Neural crest cell (in vitro differentiated cells): ENCODE measurements at places on chromosomes 5 and 9. TPM values are rescaled to one million over a fixed set of nuclear protein-coding genes. Genes with fewer than 3 reads are reported as not detected.

CDH9 gene
- total RNA-seq = 0.14 TPM in 1 of 2 replicates, not detected in the other

PTGES2 gene
- total RNA-seq = 63.2 and 72.2 TPM in 2 replicates

IL4 gene
- not detected in 2 replicates for total RNA-seq

TNC gene
- 0.16 and 0.30 TPM in 2 replicates for total RNA-seq

SPINK5 gene
- total RNA-seq = 10.6 and 12.9 TPM in 2 replicates

IFNA2 gene
- not detected in 2 replicates for total RNA-seq

CBY3 gene
- not detected in 2 replicates for total RNA-seq

PCDHGA1 gene
- 0.54 and 0.93 TPM in 2 replicates for total RNA-seq

TPPP gene
- total RNA-seq = 2.6 and 2.7 TPM in 2 replicates

DNA sequence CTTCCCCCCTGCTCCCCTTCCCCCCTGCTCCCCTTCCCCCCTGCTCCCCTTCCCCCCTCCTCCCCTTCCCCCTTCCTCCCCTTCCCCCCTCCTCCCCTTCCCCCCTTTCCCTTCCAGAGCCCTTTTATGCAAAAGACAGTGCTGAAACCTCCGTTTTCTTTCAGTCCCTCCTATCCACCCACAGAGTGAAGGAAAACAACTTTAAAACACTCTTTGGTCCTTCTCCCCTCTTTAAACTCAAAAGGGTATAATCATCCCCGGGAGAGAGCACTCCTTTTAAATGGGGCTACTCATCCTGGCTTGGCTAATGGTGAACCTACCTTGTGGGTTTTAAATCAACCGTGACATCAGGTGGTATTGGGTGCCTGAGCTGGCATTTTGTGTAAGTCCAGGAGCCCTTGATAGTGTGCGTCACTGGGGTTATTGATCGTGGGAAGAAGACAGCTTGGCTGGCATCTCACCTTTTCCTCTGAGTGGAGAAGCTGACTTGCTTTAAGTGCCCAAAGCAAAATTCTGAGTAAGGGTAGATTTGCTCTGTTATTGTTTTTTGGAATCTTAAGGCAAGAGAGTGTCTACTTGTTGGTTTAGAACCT is 2.7 kb downstream of the LARP1 start:
- peak overlapping the region; percentile 95 for H3K4me3 ChIP-seq
- H3K36me3 ChIP-seq = no peaks in the 10 kb centered on the region
- H3K27me3 ChIP-seq = peaks cover 2% of the 10 kb centered on the region
- DNase-seq = no peak

GRCh38 chr9:36808251-36808650 is 225.8 kb downstream of the PAX5 start:
- no peak overlapping the region for H3K27ac ChIP-seq
- no peak for DNase-seq
- no peaks in the 10 kb centered on the region for H3K36me3 ChIP-seq
- H3K4me1 ChIP-seq = peaks cover 18% of the 10 kb centered on the region
- H3K27me3 ChIP-seq = peaks cover 15% of the 10 kb centered on the region
- H3K4me3 ChIP-seq = no peak overlapping the region

- H3K4me3 ChIP-seq = no peak overlapping the region
- H3K27ac ChIP-seq = no peak overlapping the region
- DNase-seq = no peak
- H3K36me3 ChIP-seq = peaks cover 3% of the 10 kb centered on the region
These were observed 89.6 kb downstream of the OSMR start for GRCh38 chr5:38935437-38935836.

DNA sequence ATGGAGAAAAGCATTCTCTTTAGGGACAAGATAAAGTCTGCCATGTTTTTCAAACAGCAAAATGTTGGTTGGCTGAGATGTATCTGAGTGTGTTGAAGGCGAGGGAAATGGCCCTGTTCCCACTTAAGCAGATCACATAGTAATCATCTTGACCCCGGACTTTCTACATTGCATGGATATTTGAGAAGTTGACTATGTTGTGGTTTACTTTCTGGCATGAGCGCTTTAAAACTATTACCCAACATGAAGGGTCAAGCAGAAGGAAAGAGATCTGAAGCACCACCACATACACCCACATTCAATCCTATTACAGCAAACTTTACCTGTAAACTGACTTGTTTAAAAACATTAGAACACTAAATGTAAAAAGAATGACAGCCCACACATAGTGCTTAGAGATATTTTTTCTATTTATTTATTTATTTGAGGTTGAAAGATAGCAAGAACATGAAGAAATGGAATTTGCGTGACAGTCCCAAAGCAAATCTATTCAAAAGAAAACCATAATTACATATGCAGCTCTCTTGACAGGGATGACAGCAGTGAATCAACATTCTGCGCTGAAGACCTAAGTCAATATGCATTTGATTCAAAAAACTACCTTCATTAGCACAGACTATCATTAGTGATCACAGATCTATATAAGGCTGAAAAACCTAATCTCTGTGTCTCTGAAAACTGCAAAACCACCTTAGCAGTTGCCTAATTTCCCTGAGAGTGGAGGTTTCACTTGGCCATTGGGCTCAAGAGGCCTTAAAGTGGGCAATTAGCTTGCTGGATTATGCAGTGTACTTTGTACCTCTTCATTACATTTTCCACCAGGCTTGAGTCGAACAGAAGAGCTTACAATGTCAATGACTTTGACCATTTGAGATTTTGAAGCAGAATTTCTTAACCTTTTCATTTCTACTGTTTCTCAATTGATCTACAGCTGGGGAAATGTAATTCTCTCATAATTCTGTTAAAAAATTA is 195.0 kb downstream of the PDE4D start:
- H3K27ac ChIP-seq = no peak overlapping the region
- H3K36me3 ChIP-seq = peaks cover 2% of the 10 kb centered on the region
- H3K27me3 ChIP-seq = no peaks in the 10 kb centered on the region
- H3K4me1 ChIP-seq = no peaks in the 10 kb centered on the region

GRCh38 chr9:94687451-94687850 is 39.0 kb upstream of the AOPEP start:
- DNase-seq = no peak
- H3K4me1 ChIP-seq = no peaks in the 10 kb centered on the region
- no peaks in the 10 kb centered on the region for H3K36me3 ChIP-seq
- H3K4me3 ChIP-seq = no peak overlapping the region
- no peak overlapping the region for H3K27ac ChIP-seq

- no peak overlapping the region for H3K4me3 ChIP-seq
- no peak for DNase-seq
- no peak overlapping the region for H3K27ac ChIP-seq
These were observed 7.4 kb downstream of the CER1 start for GRCh38 chr9:14715102-14715501.

GRCh38 chr9:70868041-70868440 is 253.4 kb downstream of the TRPM3 start:
- no peak overlapping the region for H3K27ac ChIP-seq
- no peaks in the 10 kb centered on the region for H3K4me1 ChIP-seq
- no peak overlapping the region for H3K4me3 ChIP-seq

- DNase-seq = no peak
- H3K36me3 ChIP-seq = no peaks in the 10 kb centered on the region
- no peak overlapping the region for H3K4me3 ChIP-seq
- H3K27ac ChIP-seq = no peak overlapping the region
- no peaks in the 10 kb centered on the region for H3K4me1 ChIP-seq
These were observed 490.7 kb upstream of the PTPRD start for GRCh38 chr9:11103525-11103924.

GRCh38 chr9:128160603-128160987 is 530 bp downstream of the BBLN start:
- no peak overlapping the region for H3K27ac ChIP-seq
- DNase-seq = no peak
- no peaks in the 10 kb centered on the region for H3K27me3 ChIP-seq
- H3K4me1 ChIP-seq = peaks cover 5% of the 10 kb centered on the region
- H3K4me3 ChIP-seq = peak overlapping the region; percentile 90

GRCh38 chr5:41951224-41951623 is 26.1 kb downstream of the FBXO4 start:
- no peak overlapping the region for H3K27ac ChIP-seq
- H3K4me3 ChIP-seq = no peak overlapping the region
- no peaks in the 10 kb centered on the region for H3K4me1 ChIP-seq
- H3K27me3 ChIP-seq = no peaks in the 10 kb centered on the region

- no peaks in the 10 kb centered on the region for H3K36me3 ChIP-seq
- DNase-seq = no peak
- H3K27me3 ChIP-seq = no peaks in the 10 kb centered on the region
- H3K4me3 ChIP-seq = no peak overlapping the region
- H3K4me1 ChIP-seq = peaks cover 28% of the 10 kb centered on the region
These were observed 35.5 kb downstream of the OLFML2A start for GRCh38 chr9:124812441-124812876.

DNA sequence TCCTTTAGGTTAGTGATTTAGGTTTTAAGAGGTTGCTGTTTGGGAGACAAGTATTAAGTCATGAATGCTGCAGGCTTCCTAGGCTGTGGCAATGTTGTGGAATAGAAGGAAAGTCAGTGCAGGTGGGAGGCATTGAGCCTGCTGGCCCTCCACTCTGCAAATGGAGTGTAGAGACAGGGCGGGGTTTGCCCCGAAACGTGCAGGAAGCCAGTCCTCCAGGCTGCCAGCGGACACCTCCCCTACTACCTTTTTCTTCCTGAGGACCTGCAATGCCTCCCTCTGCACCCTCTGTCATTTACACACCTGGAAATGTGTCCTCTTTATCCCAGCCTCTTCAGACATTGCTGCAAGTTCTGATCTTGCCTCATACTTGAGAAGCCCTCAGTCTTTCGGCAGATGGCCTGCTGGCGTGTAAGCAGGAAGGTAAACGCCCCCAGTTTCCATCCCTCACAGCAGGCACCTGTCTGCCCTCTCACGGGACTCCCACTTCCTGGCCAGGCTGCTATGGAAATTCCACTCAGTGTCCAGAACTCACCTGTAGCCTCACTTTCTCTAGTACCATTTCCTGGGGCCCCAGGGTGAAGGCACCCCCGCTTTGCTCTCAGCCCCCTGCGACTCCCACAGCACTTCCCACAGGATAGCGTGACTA is 81.6 kb upstream of the BOD1 start:
- DNase-seq = no peak
- peak overlapping the region; percentile 27 for H3K27ac ChIP-seq
- H3K4me1 ChIP-seq = no peaks in the 10 kb centered on the region
- peaks cover 3% of the 10 kb centered on the region for H3K27me3 ChIP-seq
- H3K36me3 ChIP-seq = no peaks in the 10 kb centered on the region

DNA sequence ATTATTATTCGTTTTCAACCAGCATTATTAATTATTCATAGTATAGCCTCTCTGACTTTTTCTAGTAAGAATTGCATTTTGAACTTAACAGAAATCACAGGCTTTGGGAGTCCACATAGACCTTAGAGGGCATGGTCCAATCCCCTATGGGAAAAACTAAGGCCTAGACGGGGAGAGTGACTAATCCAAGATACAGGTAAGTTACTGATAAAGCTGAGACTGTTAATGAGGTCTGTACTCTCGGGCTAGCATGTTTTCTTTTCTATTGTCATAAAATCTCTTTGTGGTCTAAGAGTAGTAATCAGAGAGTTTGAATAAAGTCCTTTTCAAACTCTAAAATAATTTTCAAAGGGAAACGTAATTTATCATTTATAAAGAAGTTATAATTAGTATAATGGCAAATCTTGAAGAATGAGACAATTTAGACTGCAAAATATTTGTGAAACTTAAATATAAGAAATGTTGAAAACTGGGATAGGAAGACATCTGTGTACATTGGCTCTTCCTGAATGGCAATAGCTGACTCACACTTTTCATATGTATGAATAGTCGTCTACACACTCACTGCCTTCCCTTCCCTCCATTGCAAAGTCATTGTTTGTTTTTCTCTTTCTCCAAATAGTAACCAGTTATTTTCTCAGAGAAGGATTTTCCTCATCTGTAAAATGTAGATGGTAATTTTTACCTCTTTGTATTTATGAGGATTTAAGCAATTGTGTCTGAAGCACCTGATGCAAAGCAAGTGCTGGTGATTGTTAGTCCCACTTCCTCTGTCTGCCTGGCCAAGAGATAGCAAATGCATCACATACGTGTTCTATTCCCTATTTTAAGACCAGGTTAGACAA is 207.9 kb upstream of the CD180 start:
- H3K36me3 ChIP-seq = no peaks in the 10 kb centered on the region
- no peaks in the 10 kb centered on the region for H3K27me3 ChIP-seq
- H3K4me3 ChIP-seq = no peak overlapping the region
- no peak for DNase-seq

- H3K27ac ChIP-seq = no peak overlapping the region
- H3K4me1 ChIP-seq = peaks cover 33% of the 10 kb centered on the region
- H3K4me3 ChIP-seq = peak overlapping the region; percentile 94
These were observed 31.2 kb upstream of the APC start for GRCh38 chr5:112706446-112707016.

- peaks cover 22% of the 10 kb centered on the region for H3K4me1 ChIP-seq
- no peak overlapping the region for H3K4me3 ChIP-seq
- H3K27me3 ChIP-seq = no peaks in the 10 kb centered on the region
- no peak for DNase-seq
- peaks cover 7% of the 10 kb centered on the region for H3K36me3 ChIP-seq
- H3K27ac ChIP-seq = no peak overlapping the region
These were observed 2.5 kb downstream of the PTPDC1 start for GRCh38 chr9:94086486-94087345.

- H3K36me3 ChIP-seq = no peaks in the 10 kb centered on the region
- DNase-seq = peak; percentile 85
- H3K27me3 ChIP-seq = no peaks in the 10 kb centered on the region
- peak overlapping the region; percentile 94 for H3K4me3 ChIP-seq
These were observed 500 bp upstream of the GNAQ start for GRCh38 chr9:78031893-78032729.

DNA sequence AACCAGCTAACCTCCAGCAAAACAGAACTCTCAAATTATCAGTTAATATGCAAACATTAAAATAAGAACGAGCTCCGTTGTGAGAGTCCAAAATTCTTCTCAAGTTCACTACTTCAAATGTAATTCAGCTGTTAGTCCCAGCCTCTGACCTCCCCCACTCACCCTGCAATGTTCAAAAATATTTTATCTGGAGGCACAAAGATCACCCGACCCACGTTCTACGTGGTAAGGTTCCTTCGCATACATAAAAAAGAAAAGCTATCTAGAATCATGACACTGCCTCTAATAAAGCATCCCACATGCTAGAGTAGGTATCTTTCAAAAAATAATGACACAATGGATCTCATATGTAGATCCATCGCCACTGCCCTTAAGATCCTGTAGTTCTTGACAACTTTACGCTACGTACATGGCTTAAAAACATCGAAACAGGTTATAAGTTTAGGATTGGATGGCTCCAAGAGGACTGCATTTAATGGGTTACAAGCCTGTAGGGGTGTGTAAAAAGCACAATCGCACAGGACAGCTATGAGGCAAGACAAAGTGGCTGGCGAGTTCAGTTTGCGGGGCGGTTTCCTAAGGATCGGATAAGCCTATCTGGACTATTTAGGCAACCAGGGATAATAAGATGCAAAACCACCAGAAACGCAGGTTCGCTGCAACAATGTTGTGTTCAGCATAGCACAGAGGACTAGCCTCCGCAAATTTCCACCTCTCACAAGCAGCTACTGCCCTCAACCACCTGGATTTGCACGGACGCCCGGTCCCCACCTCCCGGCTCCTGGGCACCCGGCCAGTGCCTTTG is 969 bp downstream of the CLK4 start:
- peaks cover 5% of the 10 kb centered on the region for H3K36me3 ChIP-seq
- H3K4me1 ChIP-seq = peaks cover 31% of the 10 kb centered on the region
- DNase-seq = no peak
- H3K4me3 ChIP-seq = peak overlapping the region; percentile 96

- H3K27ac ChIP-seq = no peak overlapping the region
- DNase-seq = no peak
- H3K36me3 ChIP-seq = no peaks in the 10 kb centered on the region
- no peak overlapping the region for H3K4me3 ChIP-seq
- no peaks in the 10 kb centered on the region for H3K4me1 ChIP-seq
These were observed 369.6 kb downstream of the CYLC2 start for GRCh38 chr9:103364753-103365152.
